ENCODE measurements at places on chromosomes 2 and 18.

GRCh38 chr2:13585732-13586131 lies 869.0 kb downstream of the TRIB2 start:
- DNase-seq, result no peak

DNA sequence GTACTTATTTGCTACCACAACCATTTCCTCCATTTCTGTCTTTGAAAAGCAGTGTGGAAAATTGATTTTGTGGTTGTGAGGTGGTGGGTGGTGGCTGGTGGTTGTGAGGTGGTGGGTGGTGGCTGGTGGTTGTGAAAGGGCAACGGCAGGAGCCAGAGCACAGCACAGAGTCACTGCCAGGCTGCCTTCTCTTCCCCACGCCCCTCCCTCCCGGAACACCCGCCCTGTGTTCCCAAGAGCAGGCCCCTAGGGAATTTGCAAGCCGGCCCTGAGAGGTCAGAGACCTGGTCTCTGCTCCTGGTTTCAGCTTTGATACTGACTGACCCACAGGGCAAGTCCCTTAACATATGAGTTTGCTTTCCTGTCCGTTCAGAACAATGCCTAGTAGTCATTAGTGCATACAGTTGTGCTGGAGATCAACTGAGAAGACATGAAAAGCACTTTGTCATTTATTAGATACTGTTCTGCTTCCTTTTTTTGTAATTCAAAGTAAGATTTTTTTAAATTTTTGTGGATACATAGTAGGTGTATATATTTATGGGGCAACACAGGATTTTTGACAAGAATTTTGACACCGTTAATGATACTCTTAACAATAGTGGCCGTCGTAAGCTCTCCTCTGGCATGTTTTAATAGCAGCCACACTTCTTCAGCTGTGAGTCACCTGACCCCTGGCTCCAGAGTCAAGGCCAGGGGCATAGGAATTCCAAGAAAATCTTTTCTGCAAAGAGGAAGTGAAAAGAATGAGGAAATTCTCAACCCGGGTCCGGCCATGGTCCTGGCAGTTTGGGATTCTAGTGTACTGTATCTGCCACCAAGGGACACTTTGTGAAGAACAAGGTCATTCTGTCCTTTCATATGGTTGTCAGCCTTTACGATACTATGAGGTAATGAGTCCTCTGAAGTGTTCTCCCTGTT lies 53.2 kb downstream of the ITGA6 start:
- DNase-seq, result no peak

GRCh38 chr2:3827673-3828575 lies 124.5 kb downstream of the DCDC2C start:
- DNase-seq, result no peak

DNA sequence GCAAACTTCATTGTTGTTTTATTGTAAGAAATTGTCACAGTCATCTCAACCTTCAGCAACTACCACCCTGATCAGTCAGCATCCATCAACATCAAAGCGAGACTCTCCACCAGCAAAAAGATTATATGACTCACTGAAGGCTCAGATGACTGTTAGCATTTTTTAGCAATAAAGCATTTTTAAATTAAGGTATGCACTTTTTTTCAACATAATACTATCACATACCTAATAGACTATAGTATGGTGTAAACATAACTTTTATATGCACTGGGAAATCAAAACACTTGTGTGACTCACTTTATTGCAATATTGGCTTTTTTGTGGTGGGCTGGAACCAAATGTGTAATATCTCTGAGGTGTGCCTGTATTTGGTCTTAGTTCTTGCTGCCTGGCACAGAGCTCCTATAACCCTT lies 15.6 kb downstream of the SCN1A start:
- DNase-seq, result no peak

GRCh38 chr18:77004555-77005380 lies 127.8 kb downstream of the MBP start:
- no peak for DNase-seq

- peak; percentile 6 for DNase-seq
These were observed 81.1 kb downstream of the RAPH1 start for GRCh38 chr2:203453858-203454451.

- no peak for DNase-seq
These were observed 272.9 kb downstream of the CDH20 start for GRCh38 chr18:61606068-61606660.

DNA sequence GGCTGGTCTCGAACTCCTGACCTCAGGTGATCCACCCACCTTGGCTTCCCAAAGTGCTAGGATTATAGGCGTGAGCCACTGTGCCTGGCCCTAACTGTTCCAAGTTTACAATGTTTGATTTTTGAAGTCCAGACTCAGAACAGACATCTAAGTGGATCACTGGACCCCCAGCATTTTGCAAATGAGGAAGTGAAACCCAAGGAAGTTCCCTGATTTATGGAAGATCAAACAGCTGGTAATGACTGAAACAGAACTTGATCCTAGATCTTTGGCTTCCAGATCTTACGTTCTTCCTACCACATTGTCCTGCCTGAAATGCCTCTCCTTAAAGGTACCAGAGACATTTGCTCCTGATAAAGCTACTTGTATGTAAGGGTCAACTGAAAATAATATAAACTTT lies 58.3 kb upstream of the NCOA1 start:
- no peak for DNase-seq

GRCh38 chr18:47510831-47511230 lies 259.4 kb upstream of the SKOR2 start:
- DNase-seq, result no peak

DNA sequence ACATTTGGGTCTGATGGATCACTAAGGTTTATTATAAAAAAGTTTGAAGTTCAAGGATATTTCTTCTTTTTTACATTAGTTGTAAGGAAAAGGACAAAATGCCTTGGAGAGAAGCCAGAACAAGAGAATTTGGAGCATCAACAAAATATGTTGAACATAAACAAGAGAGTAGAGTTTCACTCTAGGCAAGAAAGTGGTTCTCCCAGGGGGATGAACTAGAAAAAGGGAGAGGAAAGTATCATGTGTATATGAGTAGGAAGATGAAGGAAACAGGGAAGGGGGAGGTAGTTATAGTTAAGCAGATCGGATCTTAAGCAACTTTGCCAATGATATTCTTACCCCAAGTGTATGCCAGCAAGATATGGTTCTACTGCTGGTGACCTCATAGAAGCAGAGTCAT lies 63.8 kb upstream of the GALNT3 start:
- no peak for DNase-seq

DNA sequence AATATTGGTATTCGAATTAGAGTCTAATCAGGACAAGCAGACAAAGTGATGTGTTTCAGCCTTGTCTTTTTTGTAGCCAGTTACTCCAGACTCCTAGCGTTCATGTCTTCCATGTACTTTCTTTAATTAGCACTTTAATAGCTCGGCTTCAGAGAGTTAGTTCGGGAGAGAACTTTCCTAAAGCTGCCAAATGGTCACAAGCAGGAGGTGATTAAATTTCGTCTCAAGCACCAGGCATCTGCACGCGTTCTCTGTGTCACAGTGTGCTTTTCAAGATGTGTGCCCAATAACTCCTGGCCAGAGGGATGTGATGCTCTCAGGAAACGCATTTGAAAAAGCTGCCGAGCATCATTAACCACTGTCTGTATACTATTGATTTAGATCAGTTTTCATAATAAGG lies 790.8 kb downstream of the SOCS6 start:
- no peak for DNase-seq

Data from activated naive CD4-positive, alpha-beta T cell treated with Interleukin-2 at 50 U/mL for 16 hours (primary cell).